ENCODE measurements at places on chromosomes 13 and 19.

DNA sequence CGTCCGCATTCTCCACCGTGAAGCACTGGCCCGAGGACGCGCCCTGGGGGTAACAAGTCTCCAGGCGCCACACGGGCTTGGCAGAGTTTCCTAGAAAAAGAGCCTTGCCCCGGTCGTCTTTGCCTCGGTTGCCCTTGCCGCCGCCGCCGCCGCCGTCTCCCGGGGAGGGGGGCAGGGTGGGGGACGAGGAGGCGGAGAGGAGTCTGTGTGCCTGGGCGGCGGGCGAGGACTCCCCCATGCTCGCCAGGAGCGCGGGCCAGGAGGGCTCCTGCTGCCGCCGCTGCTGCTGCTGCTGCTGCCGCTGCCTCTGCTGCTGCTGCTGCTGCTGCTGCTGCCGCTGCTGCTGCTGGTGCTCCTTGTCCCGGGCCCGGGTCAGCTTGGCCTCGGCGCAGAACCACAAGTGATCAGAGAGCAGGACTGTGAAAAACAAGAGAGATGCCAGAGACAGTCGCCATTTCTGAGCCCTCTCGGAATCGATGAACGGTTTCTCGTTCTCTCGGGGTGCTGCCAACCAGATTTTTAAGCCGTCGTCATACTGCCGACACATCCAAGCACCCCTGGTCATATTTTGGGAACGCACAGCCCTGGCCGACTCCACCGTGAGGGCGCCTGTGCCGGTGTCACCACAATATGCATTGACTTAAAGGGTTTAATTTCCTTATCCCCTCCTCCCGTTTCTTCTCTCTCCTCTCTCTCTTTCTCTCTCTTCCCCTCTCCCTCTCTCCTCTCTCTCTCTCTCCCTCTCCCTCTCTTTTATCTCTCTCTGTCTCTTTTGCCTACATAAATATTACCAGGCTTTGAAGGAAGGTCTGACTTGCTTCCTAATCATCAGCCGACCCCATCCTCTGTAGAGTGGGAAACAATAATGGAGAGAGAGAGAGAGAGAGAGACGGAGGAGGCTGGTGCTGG lies 349.1 kb downstream of the LIG4 start:
- DNase-seq, result no peak

GRCh38 chr13:64753233-64754000 lies 2476.7 kb downstream of the PCDH9 start:
- no peak for DNase-seq

- no peak for DNase-seq
These were observed 40.8 kb downstream of the BRD4 start for GRCh38 chr19:15291548-15292021.

GRCh38 chr13:38496917-38497316 lies 147.3 kb downstream of the UFM1 start:
- DNase-seq, result no peak

GRCh38 chr13:28843639-28844038 lies 23.5 kb downstream of the MTUS2 start:
- no peak for DNase-seq

GRCh38 chr19:44718441-44719261 lies 19.7 kb downstream of the CEACAM16 start:
- no peak for DNase-seq

- no peak for DNase-seq
These were observed 3.0 kb upstream of the ZNF628 start for GRCh38 chr19:55473225-55474012.

GRCh38 chr13:110229905-110230563 lies 76.9 kb downstream of the COL4A1 start:
- no peak for DNase-seq

- DNase-seq, result no peak
These were observed 6.3 kb downstream of the C19orf12 start for GRCh38 chr19:29708554-29709439.

DNA sequence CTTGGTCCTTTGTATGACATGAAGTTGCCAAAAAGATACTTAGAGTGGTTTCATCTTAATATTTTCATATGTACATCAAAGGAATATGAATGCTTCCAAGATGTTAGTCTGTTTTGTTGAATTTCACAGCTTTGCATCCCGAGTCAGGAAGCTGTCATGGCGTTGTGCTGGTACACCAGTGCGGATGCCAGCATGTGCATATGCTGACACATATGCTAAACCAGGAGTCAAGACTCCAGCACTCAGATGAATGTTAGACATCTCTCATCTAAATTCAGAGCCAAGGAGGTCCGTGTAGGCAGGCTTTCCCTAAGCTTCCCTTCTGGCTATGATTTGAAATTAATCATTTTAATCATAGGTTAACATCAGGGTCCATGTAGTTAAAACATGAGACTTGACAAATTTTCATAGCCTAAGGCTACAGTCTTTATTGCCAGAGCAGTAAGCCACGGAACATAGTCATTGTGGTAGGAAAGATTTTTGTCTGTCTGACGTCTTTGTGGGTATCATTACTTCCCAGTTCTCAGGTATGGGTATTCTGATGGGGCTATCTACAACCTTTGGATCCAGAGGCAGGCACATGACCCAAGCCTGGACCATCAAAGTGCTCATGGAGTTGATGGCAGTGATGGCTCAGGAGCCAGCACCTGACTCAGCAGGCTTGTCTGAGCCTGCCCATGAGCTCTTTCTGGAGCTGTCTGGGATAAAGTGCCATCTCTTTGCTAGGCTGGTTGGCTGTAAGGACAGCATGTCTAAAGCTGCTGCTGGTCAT lies 246.1 kb downstream of the KCNRG start:
- no peak for DNase-seq

- DNase-seq, result no peak
These were observed 46.2 kb downstream of the ING1 start for GRCh38 chr13:110759710-110760109.

- no peak for DNase-seq
These were observed 221.5 kb upstream of the TSHZ3 start for GRCh38 chr19:31570718-31571117.

DNA sequence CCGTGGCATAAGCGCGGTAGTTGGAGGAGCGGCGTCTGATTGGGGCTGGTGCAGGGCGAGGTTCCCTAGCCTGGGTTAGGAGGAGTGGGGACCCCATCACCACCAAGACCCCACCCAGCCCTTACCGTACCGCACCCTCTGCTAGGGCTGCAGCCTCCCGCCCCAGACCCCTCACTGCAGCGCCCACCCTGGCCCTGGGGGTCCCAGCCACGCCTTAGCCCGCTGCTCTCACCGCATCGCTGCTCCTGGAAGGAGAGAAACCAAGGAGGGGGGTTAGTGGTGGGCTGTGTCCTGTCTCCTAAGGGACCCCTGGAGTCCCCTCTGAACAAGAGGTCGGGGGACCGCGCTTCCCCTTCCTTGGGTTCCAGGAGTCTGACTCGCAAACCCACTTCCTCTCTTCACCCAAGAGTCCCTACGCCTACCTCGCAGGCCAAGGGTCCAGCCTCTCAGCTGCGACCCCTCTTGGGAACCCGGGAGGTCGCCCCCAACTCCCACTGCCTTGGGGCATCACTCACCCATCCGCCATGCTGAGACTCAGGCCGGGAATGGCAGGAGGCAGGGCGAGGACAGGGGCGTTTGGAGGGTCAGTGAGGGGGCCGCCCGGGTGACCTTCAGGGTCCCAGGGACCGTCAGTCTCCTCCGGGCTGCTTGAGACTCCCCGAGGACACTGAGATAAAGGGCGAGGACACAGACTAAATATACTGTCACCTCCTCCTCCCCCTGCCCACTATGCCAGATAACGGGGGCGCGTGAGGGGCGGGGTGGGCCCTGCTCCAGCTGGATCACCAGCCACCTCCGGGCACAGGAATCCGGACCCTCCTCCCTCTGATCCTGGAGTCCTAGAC lies at the start of gene TNNI3:
TNNI3 (minus strand) TSS at position 669 of the 845 bp plus-strand sequence; CDS start at position 526, 143 bp downstream.
- no peak for DNase-seq

DNA sequence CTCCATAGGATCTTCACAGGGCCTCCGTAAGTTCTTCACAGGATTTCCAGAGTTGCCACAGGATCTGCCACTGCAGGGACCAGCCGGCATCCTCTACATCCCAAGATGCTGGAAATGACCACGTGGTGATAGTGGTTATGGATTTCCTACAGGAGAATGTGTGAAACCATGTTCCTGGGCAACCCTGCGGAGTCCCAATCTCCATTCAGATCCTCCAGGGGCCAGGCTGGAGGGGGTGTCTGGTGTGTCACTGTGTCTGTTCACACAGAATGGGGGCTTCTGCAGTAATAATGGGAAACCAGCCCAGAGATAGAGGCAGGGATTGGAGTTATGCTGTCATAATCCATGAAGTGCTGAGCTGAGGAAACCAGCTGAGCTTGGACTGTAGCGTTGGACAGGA lies 8.6 kb downstream of the LILRA6 start:
- DNase-seq, result no peak

DNA sequence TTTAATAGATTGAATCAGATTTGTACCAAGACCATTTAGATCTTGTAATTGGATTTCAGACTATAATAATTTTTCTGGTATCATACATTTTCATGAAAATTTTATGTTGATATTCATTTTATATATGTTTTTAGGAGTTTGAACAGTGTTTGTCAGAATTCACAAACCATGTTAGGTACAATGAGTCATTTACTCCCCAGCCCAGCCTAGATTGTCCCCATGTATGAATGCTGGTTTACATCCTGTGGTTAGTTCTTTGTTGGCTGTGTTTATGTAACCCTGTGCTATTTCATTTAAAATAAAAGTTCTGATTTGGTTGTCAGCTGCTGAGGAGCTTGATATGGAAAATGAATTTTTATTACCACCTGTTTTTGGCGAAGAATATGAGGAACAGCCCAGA lies 96.7 kb downstream of the GJA3 start:
- no peak for DNase-seq

DNA sequence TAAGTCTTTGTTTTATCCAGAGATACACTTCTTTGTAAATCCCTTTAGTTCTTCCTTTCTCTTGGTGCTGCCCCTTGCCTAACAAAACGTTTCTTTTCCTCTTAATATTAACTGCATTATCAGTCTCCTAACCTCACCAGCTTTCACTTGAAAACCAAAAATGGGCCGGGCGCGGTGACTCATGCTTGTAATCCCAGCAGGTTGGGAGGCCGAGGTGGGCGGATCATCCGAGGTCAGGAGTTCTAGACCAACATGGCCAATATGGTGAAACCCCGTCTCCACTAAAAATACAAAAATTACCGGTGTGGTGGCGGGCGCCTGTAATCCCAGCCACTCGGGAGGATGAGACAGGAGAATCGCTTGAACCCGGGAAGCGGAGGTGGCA lies 329.8 kb upstream of the MIR17HG start:
- DNase-seq, result no peak

DNA sequence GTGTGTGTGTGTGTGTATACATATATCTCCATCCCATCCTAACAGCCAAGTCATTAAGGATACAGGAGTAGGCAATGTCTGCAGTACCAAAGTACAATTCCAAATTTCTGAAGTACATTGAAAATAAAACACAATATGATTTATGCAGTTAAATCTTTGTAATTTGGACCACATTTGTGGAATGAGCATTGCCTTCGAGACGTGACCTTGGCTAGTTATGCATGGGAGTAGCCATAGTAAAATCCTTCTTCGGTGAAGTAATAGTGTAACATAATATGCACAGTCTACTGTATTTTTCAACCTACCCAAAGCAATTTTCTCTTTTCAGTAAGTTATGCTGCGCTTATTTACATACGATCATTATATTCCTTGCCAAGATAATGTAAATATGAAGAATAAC lies 665.7 kb upstream of the GPC6 start:
- no peak for DNase-seq

- DNase-seq, result no peak
These were observed 4.8 kb downstream of the KCNC3 start for GRCh38 chr19:50324331-50324730.

DNA sequence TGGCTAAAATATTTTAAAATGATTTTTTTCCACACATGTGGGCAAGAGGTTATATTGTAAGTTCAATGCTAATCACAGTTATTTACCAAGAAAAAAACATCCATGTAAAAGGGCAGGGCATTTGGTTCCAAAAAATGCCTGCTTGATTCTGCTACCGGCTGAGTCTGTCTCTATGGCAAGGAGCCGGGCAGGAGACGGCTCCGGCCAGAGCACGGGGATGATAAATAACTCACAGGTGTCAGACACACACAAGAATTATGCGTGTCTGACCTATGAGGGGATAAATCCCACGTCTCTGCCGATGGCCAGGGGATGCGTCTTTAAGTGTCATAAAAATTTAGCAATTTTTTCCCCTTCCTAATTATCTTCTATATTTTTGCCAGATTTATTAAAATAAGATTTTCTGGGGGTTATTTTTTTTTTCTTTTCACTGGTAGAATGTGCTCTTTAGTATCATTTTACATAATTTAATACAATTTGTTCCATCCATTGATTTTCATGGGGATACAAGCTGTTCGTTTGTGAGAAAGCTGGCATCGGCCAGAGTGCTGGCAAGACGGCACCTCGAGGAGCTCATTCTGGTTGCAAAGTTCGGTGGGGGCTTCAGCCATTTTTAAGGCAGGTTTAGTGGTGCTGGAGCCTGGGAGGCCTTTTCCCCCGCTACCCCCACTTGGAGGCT lies 253.9 kb downstream of the ZNF536 start:
- DNase-seq, result no peak

GRCh38 chr19:50417111-50418081 lies 1.3 kb upstream of the SPIB start:
- DNase-seq, result no peak

- no peak for DNase-seq
These were observed 93.8 kb upstream of the DOCK9 start for GRCh38 chr13:99071666-99072065.

- DNase-seq, result no peak
These were observed 19.4 kb downstream of the DYRK1B start for GRCh38 chr19:39814595-39814994.

- no peak for DNase-seq
These were observed 207.5 kb downstream of the SLITRK5 start for GRCh38 chr13:87878706-87879105.

DNA sequence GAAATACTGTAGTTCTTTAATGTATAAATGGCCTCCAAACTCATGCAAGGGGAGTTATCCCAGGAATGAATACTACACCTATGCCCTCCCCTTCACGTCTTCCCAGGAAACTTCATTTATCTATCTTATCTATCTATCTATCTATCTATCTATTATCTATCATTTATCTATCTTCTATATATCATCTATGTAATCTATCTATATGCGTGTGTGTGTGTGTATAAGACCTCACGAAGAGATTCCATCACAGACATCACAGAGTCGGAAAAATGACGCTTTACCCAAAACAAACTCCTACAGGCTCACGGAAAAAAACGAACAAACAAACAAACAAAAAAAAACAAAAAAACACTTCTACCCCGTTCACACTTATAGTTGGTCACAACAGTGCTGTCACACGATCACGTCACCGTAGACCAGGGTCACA lies 486 bp downstream of the ZNF529 start:
- DNase-seq, result no peak

- peak; percentile 76 for DNase-seq
These were observed 19.3 kb upstream of the GATAD2A start for GRCh38 chr19:19385896-19386869.

DNA sequence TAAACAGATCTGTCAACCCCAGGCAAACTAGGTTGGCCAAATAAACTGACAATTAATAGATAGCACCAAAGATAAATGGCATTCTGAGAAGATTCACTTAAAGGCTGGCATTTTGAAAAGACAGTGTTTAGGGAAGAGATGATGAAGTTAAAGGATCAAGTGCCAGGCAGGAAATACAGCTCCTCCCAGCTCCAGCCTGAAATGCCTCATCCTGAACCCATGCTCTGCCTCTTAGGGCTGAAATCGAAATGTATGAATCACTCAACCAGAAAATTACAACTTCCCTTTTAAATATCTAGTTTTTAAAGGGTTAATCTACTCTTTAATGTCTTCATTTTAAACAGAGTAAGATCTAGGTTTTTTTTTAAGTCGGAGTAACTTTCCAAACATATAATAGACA lies 171.2 kb upstream of the UBL3 start:
- DNase-seq, result no peak

Measured in suprapubic skin (tissue), 4 donors.